WTC11 (cell line): ENCODE measurements at places on chromosomes 12 and 14.

- no peak for DNase-seq
Measured at GRCh38 chr12:69836015-69836414, 11.0 kb downstream of the MYRFL start.

GRCh38 chr12:9706086-9706685 is 26.7 kb downstream of the CLECL1 start:
- no peak for DNase-seq

DNA sequence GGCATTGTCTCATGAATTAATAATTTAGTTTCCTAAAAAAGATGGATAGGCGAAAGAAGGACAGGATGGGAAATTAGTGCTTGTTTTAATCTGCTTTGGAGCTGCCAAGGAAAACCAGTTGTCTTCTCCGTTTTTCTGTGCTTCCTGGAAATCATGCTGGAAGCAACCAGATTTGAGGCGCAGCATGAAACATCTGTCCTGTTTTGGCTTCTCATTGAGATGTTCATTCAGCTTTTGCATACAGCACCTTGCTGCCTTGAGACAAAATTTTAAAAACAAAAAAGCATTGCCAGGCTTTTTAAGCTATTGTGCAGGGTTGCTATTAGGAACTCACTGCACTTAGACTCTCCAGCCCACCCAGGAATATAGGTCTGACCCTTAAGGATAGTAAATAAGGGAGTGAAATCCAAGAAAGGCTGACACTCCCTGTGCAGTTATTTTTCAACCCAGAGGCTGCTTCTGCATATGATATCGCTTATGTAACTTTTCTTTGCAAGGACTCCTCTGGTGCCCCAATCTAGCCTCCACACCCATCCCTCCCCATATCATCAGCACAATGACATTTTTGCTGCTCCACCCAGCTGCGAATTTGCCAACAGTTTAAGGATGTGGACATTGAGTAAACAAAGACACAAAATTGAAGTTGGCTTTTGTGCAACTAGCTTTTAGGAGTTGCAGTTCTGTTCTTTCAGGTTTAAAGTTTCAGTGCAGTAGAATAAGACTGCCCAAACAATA is 46.9 kb upstream of the MDM1 start:
- no peak for DNase-seq

- no peak for DNase-seq
Measured at GRCh38 chr12:50102646-50103309, 1.0 kb upstream of the GPD1 start.

- no peak for DNase-seq
Measured at GRCh38 chr12:86194721-86195120, 61.5 kb downstream of the MGAT4C start.

GRCh38 chr12:59459966-59460660 is 135.7 kb upstream of the SLC16A7 start:
- DNase-seq, result no peak

GRCh38 chr12:3187846-3188770 is 110.9 kb downstream of the TSPAN9 start:
- no peak for DNase-seq

DNA sequence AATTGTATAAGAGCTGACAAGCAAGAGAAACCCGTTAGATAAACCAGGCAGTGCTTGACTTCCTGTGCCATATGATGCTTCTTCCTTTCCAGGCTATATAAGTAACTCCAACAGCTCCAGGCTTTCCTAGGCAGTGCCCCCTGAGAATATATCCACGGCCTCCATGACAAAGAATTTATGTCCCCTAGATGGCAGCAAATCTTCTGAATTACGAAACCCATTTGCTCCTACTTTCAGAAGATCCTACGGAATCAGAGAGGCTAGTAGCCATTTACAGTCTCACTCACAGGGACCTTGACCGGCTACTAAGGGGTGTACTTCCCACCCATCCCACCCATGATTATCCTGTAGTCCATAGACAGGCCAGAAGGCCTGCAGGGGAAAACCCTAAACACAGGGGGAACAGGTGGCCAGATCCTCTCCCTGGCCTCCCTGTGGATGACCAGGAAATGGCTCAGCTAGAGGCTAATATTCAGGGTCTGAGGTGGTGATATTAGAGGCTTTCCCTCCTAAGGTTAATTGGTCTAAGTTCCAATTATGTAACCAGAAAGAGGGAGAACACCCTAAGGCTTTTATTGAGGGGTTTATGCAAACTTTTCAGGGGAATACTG is 77.2 kb upstream of the DCD start:
- DNase-seq, result no peak

DNA sequence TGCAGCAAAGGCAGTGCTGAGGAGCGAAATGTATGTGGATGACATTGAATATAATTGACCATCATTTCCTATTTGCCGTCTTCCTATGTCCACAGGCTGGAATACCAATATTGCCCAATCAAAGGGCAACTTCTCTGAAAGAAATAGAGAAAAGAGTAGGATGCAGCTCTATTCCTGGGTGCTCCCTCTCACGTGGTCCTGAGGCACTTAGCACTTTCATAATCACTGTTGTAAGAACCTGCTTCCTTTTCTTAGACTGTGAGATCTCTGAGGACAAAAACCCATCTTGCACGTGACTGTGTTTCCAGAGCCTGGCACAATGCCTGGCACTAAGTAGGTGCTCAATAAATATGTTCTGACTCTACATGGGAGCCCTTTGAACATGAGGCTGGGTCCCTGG is 122.7 kb upstream of the CPM start:
- no peak for DNase-seq

GRCh38 chr14:91117960-91118359 is 4.1 kb downstream of the DGLUCY start:
- no peak for DNase-seq

DNA sequence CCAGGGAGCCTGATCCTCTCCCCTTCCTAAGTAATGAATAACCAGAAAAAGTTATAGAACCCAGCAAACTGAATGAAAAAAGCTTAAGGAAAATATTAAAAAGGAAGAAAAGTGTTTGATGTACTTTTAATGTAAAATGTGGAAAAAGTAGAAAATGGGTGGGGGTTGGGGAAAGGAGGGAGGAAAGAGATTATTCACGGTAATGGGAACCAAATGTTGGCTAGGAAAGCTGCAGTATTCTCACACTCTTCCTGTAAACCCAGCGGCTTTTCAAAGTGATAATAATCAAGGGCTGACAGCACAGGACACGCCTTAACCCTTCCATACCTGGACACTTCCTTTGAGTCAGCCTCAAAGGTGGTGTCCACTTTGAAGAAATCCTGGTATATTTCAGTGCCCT is 139.2 kb downstream of the TGFB3 start:
- no peak for DNase-seq

DNA sequence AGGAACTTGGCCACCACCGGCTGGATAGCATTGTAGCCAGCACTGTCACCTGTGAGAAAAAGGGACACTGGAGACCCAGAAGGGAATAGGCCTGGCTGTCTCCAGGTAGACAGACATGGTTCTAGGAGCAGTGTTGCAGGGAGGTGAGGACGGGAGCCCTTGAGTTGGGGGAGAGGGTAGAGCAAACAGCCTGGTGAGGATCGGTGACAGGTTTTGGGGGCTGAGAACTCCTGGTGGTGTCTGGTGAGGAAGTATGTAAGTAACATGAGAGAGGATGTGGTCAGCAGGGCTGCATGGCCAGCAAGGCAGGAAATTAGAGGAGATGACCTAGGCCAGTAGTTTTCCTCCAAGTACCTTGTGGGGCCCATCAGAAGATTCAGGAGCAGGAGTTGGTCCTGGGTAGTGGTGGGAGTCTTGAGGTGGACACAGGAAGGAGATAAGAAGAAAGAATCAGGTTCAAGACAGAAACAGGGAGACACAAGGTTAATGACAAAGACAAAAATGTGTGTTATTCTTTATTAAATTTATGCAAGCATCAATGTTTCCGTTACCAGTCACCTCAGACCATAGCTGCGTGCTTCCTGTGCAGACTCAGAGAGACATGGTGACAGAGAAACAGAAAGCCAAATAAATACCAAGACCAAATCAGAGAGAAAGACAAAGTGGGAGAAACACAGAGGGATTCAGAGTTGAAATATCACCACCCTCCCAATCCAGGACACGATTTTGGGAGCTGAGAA is at the start of gene ARHGAP9:
Gene ARHGAP9 (minus strand): TSS at position 491 of the 740 bp plus-strand sequence. CDS start 460 bp downstream, at position 31.
- no peak for DNase-seq

DNA sequence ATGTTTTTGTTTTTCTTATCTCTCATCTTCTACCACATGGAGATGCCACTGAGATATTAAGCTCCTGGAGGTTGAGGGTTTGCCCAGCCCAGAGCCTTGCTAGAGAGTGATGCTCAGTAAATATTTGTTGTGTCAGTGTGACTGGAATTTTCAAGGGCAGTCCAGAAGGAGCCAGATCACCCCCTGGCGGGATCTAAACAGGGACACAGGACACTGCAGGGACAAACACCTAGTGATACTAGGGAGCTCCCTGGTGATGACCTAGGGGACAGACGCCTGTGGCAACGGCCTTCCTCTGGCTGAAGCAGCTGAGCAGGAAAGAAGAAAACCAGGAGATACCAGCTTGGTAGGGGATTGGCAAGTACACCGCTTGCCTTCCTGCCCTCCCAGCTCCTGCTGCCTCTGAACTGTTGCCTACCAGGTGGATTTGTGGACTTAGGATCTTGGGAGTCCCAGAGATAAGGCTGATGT is 714.4 kb upstream of the TBX3 start:
- DNase-seq, result no peak

GRCh38 chr12:112738531-112738930 is 53.0 kb upstream of the RPH3A start:
- DNase-seq, result no peak

DNA sequence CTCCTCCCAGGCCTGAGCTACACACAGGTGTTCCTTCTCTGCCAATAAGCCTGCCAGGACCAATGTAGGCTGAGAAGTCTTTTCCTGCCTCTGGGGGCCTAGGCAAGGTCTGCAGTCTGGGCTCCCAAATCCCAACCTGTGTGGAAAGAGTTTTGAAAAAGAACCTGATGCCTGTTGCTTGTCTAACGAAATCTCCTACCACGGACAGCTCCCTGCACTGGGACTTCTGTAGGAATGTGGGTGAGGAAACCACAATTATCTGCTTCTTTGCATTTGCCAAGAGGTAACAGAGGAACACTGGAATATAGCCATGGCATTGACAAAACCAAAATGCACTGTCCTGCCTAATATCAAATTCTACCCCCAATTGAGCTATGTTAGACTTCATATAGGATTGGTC is 877.0 kb upstream of the TMEM132C start:
- no peak for DNase-seq

DNA sequence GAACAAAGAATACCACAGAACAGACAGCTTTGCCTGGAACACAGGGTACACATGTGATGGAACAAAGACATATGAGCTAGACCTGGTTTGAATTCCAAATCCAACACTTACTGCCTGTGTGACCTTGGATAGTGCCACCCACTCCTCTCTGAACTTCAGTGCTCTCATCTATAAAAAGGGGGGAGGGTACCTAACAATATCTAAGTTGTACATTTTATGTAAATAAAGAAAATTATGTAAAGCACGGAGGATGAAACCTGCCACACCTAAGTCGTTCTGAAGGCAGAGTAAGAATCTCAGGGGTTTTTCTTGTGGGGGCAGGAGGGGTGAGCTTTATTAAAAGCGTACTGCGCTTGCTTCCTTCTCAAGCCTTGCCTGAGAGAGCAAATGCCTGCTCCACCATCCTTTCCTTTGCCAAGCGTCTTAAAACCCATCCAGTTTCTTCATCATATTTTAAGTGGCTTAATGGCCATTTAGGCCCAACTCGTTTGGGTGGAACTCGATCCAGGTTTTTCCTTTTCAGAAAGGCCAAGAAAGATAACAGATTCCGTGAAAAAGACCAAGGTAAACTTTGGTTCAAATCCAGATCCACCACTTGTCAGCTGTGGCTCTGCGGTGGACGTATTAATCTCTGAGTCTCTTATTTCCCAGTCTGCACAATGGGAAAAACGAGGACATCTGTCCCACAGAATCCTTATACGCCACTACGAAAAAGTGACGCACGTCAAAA is 946 bp downstream of the DDX24 start:
- DNase-seq, result no peak

DNA sequence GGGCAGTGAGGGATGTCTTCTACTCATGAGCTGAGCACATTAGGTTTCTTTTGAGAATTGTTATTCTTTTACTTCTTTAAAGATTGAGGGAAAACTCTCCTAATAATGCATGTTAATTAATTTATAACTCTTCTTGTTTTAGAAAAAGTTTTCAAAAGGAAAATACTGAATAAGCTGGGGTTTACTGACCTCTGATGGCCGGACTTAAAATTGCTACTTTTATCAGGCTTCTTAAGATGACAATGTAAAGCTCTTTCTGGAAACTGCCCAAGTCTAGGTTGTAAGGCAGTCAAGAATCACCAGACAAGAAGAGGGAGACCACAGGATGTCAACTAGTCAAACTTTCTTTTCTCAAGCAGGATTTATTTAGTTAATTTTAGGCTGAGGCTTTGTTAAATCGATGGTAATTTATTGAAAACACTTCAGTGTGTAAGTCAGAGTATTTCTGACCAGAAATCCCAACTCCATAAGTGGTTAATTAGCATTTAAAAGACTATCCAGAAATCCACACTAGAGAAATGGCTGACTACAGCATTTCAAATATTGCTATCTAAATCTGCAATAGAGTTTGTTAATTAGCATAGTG is 82.1 kb downstream of the AVPR1A start:
- DNase-seq, result no peak

DNA sequence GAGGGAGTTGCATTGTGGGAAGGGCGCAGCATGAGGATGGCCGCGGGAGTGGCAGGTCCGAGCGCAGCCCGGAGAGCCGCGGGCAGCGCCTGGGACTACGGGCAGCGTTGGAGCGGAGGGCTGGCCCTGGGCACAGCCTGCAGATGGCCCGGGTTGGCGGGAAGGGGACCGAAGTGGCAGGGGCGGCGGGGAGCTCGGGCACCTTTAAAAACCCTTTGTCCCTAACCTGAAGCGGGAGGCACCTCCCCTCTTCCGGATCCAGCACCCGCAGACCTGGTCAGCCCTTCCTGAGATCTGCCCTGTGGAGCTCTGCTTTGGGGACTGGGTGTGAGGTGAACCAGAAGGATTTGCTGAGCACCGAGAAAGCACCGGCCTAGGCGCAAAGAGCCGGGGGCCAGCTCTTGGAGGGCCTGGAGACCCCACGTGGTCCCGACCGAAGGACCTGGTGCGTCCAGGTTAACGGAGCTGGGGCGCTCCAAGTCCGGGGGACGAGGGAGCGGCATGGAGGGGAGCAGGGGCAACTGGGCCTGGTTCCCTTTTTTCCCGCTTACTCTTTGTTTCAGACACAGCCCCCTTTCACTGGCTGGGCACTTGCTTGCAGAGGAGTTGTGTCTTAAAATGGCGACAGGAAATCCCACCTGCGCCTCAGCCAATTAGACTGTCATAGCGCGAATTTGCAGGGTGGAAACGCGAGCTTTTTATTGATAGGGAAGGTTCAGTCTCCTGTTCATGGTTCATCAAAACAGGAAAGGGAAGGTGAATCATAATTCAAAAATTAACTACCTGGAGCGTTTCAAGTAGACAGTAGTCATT is 792 bp upstream of the SLC38A1 start:
- peak; percentile 36 for DNase-seq

GRCh38 chr14:28661171-28661772 is 105.3 kb upstream of the FOXG1 start:
- DNase-seq, result no peak

DNA sequence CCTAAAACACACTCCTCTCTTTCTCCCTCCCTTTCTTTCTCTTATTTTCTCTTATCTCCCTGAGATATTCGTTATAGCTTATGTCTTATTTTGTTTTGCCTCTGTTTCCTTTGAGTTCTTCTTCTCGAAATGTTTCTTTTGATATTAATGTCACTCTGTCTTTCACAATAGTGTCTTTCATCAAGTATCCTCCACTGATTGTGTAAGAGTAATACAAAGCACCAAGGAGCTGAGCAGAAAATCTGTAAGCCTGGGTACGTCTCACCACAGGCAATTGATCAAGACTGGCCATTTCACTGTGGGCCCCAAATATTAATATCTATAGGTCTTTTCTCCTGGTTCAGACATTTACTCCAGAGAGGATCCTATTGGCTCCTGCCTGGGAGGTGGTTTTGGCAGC is 4.8 kb upstream of the LYZ start:
- no peak for DNase-seq
